ENCODE measurements at places on chromosomes 7 and 10.

GRCh38 chr10:86265895-86266259 is 100.7 kb downstream of the GRID1 start:
- no peak for DNase-seq

DNA sequence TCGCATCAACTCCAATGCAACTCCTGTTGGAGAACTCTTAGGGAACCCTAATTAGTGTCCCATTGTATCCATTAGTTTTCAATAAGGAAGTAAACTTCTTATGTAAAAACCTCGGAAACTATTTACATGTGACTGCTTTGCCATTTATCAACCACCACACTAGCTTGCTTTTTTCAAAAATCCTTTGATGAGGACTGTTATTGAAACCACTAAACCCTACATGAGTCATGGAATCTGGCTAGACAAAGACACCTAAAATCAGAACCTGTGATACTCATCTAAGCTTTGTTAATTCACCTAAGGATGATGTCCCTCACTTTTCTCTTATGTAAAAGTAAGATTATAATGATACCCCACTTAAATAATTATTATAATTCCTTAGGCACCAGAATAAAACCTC is 414.1 kb upstream of the ETV1 start:
- DNase-seq = no peak

DNA sequence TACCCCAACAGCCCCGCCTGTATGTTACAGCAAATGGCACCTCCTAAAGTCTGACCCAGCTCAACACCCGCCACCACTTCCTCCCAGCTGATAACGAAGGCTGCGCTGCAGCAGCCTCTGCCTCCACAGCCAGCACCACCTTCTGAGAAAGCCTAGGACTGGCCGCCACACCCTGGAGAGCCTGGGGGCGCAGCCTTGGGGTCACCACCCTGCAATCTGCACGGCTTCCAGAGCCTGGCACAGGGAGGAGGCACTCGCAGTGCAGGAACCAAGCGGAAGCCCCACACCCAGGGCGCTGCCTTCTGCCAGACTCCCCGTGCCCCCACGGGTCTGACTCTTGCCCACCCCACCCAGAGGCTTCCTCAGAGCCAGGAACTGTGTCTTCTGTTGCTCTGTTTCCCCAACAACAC is 112.5 kb downstream of the MAD1L1 start:
- no peak for DNase-seq

DNA sequence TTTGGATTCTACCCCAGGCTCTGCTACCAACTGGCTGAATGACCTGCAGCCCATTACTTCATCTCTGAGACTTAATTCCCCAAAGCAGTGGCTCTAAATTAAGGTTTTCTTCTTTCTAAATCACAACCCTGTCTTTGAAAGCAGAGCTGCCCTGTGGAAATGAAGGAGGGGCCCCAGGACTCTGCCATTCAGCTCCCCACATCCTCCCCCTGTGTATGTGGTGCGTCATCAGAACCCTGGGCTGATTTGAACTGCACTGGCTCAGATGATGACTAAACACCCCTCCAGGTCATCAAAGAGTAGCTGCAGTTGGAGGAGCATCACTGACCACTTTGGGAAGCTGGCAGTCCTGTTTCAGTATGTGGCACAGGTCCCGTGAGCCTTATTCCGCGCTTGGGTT is 46.6 kb downstream of the BPGM start:
- DNase-seq = no peak

- no peak for DNase-seq
These were observed 57.3 kb upstream of the ZEB1 start for GRCh38 chr10:31261511-31262311.

DNA sequence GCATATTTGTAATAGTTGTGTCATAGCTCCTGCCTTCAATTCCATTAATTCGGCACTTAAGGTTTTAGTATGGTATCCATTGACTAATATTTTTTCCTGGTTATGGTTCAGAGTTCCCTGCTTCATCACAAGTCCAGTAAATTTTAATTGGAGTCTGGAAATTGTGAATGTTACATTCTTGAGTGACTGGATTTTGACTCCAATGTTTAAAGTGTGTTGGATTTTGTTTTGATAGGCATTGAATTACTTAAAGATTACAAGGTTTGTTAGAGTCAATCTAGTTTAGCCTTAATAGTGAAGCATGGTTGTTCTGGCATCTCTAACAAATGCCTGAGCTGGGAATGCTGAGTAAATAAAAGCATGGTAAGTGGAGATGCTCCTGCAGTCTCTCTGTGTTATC is 326.6 kb upstream of the IGFBP3 start:
- DNase-seq = no peak

GRCh38 chr7:75971309-75971960 is 23.0 kb downstream of the TMEM120A start:
- no peak for DNase-seq

DNA sequence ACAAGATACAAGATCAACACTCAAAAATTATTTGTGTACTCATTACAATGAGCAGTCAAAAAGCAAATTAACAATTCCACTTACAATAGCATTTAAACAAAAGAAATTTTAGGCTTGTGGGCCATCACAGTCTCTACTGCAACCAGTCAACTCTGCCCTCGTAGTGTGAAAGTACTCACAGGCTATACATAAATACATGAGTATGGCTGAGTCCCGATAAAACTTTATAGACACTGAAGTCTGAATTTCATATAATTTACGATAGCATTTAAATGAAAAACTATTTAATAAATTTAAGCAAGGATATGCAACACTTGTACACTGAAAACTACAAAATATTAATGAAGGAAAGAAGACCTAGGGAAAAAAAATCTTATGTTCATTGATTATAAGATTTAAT is 90.1 kb downstream of the ZNF33B start:
- no peak for DNase-seq

DNA sequence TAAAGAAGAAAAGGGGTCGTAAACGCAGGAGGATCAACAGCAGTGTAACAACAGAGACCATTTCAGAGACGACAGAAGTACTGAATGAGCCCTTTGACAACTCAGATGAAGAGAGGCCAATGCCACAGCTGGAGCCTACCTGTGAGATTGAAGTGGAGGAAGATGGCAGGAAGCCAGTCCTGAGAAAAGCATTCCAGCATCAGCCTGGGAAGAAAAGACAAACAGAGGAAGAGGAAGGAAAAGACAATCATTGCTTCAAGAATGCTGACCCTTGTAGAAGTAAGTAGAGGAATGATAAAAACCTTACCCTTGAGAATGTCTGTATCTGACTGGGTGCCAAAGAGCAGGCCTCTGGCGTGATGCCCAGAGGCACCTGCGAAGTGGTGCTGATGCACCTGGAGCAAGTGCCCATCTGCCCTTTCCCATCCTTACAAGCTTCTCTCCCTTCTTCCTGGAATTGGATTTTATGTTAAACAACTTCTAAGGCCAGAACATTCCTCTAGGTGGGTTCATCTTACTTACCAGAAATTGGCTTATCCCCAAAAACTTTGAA is 86.4 kb upstream of the SAMD8 start:
- no peak for DNase-seq

DNA sequence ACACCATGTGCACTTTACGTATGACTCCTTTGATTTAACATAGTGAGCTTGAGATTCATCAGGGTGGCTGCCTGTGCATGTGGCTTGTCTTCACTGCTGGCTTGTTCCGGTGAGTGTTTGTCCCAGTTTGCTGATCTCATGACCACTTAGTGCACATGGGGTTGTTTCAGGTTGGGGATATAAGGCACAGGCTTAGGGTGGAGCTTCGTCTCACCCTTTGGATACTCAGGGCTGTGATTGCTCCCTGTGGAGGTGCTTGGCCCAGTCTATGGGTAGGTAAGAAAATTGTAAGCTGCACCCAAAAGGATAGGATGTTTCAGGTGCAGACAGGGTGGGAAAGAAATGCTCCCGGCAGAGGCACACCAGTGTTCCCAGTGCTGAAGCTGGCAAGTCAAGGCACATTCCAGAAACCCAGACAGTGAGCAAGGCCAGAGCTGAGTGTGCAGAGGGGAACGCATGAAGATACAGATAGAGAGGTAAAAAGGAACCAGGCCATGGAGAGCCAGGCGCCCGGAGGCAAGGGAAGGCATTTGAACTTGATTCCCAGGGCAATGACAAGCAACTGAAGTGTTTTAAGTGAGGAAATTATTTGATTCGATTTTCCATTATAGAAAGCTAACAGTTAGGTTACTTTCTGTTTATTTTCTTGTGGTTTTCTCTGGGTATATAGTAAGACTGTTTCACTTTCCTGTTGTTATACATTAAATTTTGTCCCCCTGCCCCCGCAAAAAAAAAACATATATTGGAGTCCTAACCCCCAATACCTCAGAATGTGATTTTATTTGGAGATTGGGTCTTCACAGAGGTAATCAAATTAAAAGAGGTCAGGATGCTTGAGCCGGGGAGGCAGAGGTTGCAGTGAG is 289.8 kb upstream of the KLF6 start:
- no peak for DNase-seq

DNA sequence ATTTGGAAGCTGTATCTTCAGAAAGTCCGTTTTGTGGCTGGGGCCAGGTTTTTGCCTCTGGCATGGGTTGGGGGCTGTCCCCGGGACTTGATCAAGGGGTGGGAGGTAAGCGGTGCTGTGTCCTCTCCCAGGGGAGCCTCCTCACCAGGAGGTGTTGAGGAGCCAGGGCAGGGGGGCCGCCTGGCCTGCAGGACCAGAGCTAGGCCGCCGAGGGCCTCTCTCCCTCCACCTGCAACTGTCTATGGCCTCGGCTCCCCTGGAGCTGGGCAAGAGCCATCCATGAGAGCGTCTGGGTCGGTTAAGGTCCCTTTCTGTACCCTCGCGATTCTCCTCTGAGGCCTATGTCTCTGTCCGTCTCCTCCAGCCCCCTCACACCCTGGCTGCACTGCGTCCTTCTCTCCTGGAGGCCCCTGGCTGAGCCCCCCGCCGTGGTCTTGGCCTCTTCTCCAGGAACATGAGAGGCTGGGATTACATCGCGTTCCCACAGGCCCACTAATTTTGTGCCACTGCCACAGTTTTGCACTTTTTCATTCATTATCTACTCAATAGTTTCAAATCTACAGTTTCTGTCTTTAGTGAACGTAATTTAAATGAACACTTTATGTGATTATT is 20.6 kb downstream of the CALML5 start:
- no peak for DNase-seq

DNA sequence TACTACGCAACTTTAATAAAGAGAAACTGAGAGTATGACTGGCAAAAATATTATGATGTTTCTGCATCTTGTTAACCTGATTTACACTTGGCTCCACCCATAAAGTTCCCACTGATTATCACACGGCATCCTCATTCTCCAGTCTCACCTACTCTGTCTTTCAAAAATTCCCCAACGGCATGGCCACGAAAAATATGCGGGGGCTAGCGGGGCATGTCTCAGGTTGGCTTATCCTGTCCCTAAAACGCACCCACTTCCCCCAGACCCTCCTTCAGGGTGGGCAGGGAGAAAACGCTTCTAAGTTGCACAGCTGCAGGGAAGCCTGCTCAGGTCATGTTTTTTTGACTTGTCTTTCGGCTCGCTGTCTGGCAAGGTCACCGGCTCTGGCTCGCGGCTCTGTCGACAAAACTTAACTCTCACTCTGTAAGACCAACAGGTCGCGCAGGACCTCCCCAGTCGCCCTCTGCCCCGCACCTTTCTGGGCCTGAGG is 3.8 kb downstream of the CDK6 start:
- DNase-seq = no peak

DNA sequence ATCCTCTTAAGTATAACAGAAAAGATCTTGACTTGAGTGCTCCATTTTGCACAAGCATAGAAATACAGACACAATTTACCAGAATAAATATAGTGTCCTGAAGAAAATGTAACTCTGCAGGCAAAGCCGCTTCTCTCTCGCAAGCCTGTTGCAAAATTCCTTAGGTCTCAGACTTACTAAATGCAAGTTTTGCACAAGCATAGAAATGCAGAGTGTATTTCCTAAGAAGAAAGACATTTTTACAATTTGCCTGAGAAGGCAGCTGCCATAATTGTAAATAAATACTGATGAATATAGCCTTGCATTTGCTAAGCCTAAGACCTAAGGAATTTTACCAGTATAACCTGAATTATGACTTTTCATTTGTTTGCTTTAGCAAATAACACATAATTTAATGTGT is 67.1 kb downstream of the AGMO start:
- no peak for DNase-seq

GRCh38 chr10:127370601-127371000 is 174.2 kb upstream of the INSYN2A start:
- no peak for DNase-seq

DNA sequence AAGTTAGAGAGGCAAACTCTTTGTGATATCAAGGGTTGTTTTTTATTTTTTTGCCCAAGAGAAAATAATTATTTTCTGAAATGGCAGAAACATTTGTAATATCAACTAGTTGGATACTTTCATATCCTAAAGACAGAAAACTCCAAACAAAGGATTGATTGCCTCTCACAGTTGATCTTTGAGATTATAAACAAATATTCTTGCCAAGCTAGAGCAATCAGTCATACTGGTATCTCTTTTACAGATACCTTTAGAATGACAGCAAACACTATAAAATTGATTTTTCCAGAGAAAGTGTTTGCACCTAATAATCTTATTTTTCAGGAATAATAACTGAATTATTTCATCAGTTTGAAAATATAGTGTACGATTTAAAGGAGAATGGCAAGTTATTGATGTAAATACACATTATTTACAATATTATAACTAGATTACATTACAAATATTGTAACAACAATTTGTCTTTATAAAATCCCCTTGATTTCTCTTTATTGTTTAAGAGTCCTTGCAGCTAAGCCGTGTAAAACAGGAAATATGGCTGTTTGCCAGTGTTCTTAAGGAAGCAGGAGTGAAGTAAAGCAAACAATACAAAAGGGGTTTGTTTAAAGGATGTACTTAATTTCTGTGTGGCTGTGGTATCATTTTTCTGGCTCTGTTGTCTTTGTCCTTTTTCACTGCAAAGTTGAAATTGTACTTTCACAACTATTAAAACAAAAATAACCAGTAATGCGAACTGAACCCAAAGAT is 58.4 kb downstream of the MAPK8 start:
- DNase-seq = peak; percentile 81

- no peak for DNase-seq
These were observed 38.8 kb downstream of the TMEM270 start for GRCh38 chr7:73899731-73900142.

DNA sequence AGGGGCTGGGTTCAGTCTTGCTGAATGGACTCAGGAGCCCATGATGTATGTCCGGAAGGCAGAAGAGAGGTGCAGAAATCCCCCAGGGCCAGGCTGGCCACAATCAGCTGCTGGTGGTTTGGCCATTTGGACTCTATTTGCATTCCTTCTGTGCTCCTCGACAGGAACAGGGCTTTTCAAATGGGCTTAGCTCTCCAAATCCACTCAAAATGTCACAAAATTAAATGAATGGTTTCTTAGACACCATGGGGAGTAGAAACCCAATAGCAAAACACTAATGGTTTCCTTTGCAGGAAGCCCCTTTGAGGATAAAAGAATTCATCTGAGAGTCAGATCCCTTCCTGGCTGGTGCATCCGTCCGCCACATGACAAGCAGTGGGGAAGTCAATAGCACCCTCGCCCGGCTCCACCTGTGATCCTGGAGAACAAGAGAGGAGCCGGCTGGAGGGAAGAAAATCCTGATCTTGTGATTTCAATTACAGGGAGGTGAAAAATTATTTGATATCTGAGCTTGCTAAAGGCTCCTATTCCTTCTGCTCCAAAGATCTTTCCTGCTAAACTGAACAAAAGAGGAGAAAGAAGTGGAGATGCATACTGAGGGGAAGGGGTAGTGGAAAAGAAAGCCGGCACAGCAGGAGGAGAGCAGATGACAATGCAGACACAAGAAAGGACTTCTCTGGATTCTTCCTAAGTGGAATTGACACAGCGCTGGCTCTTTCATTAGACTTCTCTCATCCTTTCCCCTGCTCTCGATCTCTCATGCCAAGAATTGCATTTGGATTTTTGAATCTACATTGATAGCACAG is 190.7 kb downstream of the C7orf25 start:
- DNase-seq = no peak

GRCh38 chr7:101853684-101854083 is 36.3 kb downstream of the CUX1 start:
- DNase-seq = no peak

All from glomerular endothelial cell (primary cell).